ENCODE measurements at places on chromosomes 3 and 15.

GRCh38 chr3:4741404-4742307, 237.6 kb upstream of the BHLHE40 start:
- peak; percentile 99 for DNase-seq

GRCh38 chr3:45965653-45966052, 22.4 kb downstream of the CXCR6 start:
- no peak for DNase-seq

DNA sequence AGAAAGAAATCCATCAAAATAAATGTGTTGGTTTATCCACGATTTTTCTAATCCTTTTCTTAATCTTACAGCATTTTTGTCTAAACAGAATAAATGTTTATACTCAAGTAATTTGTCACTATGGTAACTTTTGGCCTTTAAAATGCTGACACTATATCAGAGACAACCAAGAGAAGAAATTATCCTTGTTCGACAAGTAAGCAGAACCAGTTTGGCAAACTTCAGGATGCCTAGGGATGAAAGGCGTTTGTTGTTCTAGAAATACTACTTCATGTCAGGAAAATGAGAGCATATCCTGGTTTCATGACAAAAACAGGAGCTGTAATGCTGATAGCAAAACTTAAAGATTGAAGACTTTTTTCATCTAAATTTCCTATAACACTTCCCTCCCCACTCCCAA, 308.0 kb upstream of the ATP11B start:
- DNase-seq = no peak

DNA sequence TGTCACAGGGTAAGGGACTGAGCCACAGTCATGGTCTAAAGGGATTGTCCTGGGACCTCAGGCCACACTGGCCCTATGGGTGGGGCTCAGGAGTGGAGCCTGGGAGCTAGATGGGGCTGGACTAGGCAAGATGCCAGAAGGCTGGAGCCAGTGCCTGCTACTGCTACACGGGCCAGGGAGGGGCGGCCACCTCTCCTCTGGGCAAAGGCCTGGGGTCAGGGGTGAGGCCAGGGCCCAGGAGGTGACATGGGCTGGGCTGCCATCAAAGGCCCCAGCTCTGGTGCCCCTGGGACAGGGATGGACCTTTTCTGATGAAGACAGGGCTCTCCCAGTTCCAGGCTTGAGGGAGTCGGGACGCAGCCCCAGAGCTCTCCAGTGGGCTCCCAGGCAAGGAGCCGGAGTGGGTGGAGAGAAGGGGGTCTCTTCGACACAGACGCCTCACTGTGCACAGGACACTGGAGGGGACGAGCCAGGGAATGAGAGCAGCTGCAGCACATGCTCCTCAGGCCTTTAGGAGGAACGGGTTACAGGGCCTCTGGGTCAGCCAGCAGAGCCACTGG, 62.1 kb upstream of the IQSEC1 start:
- no peak for DNase-seq

DNA sequence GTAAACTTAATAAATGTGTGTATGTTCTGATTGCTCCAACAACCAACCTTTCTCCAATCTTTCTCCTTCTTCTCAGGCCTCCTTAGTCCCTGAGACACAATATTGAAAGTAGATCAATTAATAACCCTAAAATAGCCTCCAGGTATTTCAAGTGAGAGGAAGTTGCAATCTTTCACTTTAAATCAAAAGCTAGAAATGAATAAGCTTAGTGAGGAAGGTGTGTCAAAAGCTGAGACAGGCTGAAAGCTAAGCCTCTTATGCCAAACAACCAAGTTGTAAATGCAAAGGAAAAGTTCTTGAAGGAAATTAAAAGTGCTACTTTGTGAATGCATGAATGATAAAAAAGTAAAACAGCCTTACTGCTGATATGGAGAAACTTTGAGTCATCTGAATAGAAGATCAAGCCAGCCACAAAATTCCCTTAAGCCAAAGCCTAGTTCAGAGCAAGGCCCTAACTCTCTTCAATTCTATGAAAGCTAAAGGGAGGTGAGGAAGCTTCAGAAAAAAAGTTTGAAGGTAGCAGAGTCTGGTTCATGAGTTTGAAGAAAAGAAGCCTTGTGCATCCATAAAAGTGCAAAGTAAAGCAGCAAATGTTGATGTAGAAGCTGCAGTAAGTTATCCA, 38.6 kb downstream of the CCDC80 start:
- DNase-seq = no peak

- DNase-seq = peak; percentile 42
Measured at GRCh38 chr3:132380920-132381319, 36.4 kb upstream of the DNAJC13 start.
